IPS-NIHi11 (cell line): ENCODE measurements at places on chromosomes 6 and 20.
A peak's percentile ranks its signal among the peaks of the same experiment; 100 is the strongest.

DNA sequence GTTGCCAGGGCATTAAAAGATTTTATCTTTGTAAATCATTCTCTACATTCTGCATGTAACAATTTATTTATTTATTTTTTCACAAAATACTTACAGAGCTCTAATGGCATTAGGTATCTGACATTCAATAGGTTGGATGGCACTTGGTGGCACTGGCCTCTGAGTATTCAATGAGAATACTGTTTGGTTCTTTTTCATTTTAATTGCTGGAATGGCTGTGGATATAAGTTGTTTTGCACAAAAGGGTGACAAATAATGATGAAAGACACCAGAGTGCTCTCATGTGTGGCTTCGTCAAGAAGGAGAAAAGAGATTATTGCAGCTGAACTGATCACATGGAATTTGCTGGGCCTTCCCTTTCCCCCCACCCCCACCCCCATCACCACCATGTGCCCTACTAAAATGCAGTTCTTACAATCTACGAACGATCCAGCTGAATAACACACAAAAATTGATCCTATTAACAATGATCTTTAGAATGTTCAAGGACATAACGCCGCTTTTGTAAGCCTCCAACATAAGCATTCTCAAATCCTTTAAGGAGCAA is 195.2 kb upstream of the POU3F2 start:
- DNase-seq = no peak

DNA sequence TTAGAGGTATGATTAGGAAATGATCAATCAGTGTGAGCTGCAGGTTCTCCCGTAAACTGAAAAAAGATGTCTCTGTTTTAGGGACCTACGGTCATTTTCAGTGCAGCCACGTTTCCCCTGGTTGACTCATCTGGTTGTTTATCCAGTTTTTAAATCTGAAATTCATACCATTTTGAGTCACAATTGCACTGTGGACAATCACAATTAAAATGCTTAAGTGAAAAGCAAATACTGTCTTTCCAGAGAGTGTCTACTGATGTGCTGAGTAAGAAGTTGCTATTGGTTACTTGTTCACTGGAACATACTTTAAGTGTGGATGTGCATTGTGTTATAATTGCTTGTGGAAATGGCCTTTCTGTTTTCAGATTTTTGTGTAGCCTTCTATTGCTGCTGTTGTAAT is 305.1 kb upstream of the SASH1 start:
- DNase-seq = no peak

- no peak for DNase-seq
These were observed 44.2 kb upstream of the TIAM2 start for GRCh38 chr6:154950979-154951344.

- DNase-seq = no peak
These were observed 5.6 kb downstream of the CSNK2A1 start for GRCh38 chr20:537983-538382.

- no peak for DNase-seq
These were observed 77.4 kb downstream of the ASXL1 start for GRCh38 chr20:32435449-32436107.

DNA sequence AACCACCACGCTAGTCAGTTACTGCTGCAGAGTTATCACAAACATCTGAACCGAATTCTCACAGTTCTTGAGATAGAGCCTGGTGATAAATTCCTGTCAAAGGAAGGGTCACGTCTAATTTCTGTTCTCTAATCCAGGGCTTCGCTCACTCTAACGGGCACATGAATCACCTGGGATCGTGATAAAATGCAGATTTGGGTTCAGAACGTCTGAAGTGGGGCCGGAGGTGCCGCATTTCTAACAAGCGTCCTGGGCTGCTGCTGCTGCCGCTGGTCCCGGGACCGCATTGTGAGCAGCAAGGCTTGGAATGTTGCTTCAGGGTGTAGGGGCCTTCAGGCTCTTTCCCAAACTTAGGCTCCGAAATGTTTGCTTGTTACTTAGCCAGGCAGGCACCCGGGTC is 264.1 kb downstream of the CDC5L start:
- DNase-seq = peak; percentile 40

DNA sequence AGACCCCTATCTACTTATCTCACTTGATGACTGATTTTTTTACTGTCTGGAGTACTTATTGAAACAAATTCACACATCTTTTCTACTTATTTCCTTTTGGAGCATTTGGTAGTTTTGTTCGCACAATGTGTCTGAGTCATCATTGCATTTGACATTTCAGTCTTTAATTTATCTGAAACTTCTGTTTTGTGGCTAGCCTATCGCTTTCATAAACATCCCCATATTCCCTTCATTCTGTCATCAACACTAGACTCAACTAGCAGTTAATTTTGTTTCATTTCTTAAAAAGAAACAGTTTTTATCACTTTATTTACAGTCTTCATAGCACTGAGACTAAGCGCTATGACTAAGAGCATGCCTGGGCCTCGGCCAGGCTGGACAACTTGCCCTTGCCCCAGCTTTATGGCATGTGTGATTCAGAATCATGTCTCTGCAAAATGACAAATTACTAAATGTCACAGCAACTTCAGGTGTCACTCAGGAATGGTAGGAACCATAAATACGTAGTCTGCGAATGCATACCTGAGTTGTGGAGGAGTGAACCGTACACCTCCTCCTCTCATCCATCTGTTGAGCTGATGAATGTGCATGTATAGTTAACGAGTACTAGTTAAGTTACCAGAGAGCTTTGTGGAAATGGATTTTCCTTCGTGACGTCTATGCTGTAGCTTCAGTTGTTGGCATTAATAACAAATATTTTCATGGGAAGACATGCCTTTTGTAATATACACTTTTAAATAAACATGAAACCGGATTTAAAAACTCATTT is 16.2 kb downstream of the L3MBTL3 start:
- no peak for DNase-seq

DNA sequence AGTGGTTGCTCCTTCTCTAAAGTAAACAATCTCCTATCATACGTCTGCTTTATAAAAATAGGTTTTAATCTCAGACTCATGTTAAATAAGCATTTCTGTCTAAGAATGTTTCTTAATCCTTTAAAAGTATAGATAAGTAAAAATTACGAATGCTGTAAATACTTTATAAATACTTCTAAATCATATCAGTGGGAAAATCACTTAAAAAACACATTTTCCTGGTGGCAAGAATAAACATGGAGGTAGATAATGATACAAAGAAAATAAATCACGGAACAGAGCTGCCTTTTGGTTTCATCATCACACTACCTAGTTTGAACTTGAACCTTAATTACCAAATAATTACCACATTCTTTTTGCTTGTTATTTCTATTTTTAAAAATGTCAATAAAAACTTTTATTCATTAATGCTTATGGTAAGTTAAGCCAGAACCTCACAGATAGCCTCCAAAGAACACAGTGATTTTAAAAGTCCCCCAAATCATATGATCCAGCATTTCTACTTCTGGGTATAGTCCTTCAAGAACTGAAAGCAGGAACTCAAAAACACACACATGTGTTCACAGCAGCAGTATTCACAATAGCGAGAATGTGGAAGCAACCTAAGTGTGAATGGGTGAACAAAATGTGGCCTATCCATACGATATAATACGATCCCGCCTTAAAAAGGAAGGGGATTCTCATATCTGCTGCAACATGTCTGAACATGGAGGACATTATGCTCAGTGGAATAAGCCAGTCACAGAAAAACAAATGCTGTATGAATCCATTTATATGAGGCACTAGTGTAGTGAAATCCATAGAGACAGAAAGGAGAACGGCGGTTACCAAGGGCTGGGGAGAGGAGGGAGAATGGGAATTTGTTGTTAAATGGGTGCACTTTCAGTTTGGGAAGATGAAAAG is 72.4 kb downstream of the SLC22A23 start:
- DNase-seq = no peak

DNA sequence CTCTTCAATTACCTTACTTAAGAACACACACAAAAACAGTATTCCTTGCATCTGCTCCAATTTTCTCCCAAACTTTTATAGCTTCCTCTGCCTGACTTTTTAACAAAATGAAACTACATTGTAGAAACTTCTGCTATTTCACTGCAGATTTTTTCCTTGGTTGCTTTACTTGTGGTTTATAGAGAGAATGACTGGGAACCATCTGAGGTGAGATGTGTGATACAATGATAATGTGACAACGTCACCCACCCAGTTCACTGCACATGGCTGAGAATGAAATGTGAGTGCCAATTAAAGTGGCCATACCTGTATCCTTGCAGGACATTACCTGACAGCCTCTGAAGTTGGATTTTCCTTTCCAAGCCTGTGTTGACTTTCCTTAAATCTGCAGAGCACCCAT is 258.4 kb downstream of the CD83 start:
- DNase-seq = no peak

DNA sequence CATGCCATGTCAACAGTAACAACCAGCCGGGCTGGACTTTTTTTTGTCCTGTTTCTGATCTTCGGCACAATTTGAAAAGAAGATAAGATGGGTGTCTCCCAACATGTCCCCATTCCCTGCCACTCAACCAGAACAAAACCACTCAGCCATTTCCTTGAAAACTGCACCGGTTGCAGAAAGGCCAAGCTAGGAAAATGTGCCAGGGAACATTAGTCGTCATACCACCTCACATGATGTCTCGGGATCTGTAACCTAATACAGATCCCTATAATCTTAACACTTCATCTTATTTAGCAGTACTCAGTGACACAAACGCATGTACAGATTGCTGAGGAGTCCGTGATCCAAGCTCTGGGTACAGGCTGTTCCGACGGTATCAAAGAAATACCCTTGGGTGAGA is 46.5 kb downstream of the ALDH8A1 start:
- DNase-seq = no peak

DNA sequence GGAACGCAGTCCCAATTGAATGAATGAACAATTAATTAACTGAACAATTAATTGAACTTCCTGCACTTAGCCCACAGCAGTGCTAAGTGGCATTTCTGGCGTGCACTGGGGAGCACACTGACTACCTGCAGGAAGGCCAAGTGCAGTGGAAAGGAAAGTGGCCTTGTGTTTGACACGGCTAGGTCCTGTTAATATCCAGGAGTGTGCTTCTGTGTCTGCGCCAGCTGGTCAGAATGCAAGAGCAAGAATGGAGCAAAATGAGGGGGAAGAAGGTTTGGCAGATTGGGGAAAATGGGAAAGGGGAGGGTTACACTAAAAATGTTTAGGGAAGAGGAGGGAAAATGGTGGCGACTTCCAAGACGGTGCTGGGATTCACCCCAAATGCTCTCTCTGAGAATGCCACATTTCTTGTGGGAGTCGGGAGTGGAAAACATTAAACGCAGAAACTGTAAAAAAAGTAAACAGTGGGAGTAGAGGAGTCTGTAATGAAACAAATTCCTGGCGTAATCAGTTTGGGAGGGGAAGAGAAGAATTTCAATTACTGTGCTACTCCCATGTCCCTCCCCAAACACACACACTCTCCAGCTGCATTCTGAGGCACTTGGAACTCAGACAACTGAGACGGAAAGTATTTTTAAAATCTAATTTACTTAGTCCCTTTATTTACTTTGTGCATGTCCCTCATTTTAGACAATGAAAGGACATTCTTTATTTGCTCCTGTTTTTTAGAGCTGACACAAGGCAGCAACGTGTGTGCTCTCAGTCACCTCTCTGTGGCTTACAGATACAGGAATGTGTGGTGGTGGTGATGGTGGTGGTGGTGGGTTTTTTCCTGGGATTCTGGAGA is 64.1 kb downstream of the CLIC5 start:
- no peak for DNase-seq

DNA sequence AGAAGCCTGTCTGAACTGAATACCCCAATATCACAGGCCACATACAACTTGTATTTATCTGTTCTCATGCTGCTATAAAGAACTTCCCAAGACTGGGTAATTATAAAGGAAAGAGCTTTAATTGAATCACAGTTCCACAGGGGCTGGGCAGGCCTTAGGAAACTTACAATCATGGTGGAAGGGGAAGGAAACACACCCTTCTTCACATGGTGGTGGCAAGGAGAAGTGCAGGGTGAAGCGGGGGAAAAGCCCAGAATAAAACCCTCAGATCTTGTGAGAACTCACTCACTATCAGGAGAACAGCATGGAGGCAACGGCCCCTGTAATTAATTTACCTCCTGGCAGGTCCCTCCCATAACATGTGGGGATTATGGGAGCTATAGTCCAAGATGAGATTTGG is 50.3 kb upstream of the FNDC1 start:
- DNase-seq = no peak

DNA sequence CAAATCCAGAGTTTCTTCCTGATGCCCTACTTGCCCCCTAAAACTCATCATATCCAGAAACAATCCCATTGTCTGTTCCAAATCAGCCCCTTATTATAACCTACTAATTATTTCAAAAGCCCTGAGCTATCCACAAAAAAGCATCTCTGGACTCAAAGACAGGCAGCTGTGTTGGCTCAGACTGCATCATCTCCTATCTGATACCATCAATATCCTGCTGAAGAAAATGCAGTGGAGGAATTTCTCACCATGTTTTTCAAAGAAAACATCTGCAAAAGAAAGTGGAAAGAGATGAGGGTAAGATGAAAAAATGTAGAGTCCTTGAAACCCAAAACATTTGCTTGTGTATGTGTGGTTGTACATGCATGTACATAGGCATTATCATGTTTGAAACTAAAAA is 153.0 kb upstream of the DEFB112 start:
- no peak for DNase-seq

- DNase-seq = no peak
These were observed 50.2 kb downstream of the HBS1L start for GRCh38 chr6:135004399-135004798.

DNA sequence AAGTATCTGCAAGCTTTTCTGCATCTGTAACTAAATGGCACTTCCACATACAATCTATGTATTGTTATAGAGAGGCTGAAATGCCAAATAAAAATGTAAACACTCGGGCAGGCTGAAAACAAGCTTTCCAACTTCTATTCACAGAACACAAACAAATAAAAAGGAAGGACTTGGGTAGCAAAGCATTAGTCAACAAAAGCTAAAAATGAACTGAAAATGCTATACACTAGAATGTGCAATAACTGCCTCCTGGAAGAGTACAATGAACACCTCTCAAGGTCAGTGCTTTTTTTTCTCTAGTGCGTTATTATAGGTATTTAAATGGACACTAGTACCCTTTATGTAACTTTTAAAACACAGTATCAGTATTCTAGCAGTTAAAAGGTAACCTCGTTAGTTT is 31.4 kb downstream of the STK38 start:
- no peak for DNase-seq

DNA sequence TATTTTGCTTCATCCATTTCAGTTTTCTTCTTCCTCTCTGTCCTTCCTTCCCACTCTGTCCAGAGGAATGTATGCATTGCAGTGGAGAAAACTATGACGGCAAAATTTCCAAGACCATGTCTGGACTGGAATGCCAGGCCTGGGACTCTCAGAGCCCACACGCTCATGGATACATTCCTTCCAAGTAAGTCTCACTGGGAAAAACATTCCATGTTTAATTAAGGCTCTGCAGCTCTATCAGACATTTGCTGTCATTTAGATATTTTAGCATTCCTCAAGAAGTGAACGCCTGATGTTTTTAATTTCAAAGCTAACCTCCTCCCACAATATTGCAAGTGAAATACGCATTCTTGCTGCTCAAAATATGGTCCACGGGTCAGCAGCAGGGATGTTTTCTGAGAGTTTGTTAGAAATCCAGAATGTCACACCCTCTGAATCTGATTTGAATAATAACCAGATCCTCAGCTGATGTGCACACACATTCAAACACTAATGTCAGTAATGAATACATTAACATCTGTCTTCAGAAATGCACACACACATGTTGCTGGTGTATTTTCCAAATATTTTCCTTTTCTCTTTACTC is 12.8 kb downstream of the PLG start:
- no peak for DNase-seq
